ENCODE measurements at places on chromosomes 4 and X.
A peak's percentile ranks its signal among the peaks of the same experiment; 100 is the strongest.

- H3K4me3 ChIP-seq = no peak overlapping the region
- no peak overlapping the region for H3K27ac ChIP-seq
- no peaks in the 10 kb centered on the region for H3K27me3 ChIP-seq
Observed at GRCh38 chr4:83885256-83886182, 349.6 kb downstream of the GPAT3 start.

- H3K36me3 ChIP-seq = no peaks in the 10 kb centered on the region
- no peak overlapping the region for H3K27ac ChIP-seq
- no peak for DNase-seq
- H3K4me1 ChIP-seq = no peaks in the 10 kb centered on the region
- H3K4me3 ChIP-seq = no peak overlapping the region
Observed at GRCh38 chr4:189773909-189774308, 166.8 kb upstream of the FRG1 start.

GRCh38 chr4:143384381-143384994 lies 47.8 kb downstream of the GAB1 start:
- H3K4me3 ChIP-seq = no peak overlapping the region
- H3K27me3 ChIP-seq = no peaks in the 10 kb centered on the region
- peaks cover 10% of the 10 kb centered on the region for H3K4me1 ChIP-seq
- H3K36me3 ChIP-seq = no peaks in the 10 kb centered on the region
- no peak overlapping the region for H3K27ac ChIP-seq
- peak; percentile 62 for DNase-seq

GRCh38 chr4:183977707-183978106 lies 72.6 kb downstream of the STOX2 start:
- no peak for DNase-seq
- H3K36me3 ChIP-seq = no peaks in the 10 kb centered on the region
- no peak overlapping the region for H3K4me3 ChIP-seq
- no peaks in the 10 kb centered on the region for H3K27me3 ChIP-seq
- H3K4me1 ChIP-seq = no peaks in the 10 kb centered on the region
- no peak overlapping the region for H3K27ac ChIP-seq

DNA sequence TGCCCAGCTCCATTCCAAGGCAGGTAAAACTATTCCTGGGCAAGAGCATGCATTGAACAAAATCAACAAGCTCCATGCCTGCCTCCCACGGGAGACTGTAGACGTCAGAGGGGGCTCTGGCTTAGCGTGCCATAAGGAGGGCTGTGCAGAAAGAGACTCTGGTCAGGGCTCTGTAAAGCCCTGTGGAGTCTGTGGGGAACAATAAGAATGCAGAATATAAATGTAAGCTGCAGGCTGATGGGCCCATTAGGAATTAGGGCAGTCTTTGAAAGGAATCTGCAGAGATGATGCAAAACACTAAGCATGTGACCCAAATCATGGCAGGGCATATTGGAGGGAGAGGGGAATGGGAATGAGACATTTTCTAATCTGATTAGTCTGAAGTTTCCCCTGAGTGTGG lies 170.3 kb downstream of the EFHC2 start:
- no peak for DNase-seq
- H3K27ac ChIP-seq = no peak overlapping the region
- H3K36me3 ChIP-seq = no peaks in the 10 kb centered on the region
- no peak overlapping the region for H3K4me3 ChIP-seq
